GM12878 (cell line): ENCODE measurements at places on chromosomes 1 and 21. TPM values are rescaled to one million over a fixed set of nuclear protein-coding genes. Genes with fewer than 3 reads are reported as not detected.

The NCF2 gene
- polyA plus RNA-seq = 43.4 and 44.5 TPM in 2 replicates

The CNR2 gene
- polyA plus RNA-seq = 12.1 and 12.2 TPM in 2 replicates

DNA sequence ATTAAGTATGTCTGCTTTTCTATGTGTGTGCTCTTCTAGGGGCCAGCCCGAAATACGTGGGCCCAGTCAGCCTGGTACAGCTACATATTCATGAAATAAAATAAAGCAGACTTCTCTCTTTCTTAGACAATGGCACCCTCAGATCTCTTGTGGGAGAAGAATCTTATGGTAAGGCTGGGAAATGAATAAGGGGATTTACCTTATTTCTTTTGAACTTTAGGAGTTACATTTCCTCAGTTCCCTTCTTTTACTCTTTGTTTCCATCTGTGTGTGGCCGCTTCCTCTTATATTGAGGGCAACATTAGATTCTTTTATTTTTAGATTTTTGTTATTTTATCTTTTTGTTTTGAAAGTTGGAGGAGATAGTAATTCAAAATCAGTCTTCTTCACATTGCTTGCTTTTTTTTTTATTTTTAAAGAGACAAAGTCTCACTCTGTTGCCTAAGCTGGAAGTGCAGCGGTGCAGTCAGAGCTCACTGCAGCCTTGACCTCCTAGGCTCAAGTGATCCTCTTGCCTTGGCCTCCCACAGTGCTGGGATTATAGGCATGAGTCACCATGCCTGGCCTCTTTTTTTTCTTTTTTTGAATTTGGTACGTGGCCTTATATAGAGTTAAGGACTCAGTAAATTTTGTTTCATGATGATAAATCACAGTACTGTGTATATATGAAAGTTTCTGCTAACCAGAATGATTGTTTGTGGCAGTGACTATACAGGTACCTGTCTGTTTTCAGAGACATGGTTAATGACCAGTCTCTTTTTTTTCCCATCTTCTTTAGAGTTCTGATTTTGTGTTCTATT, 9.1 kb downstream of the LAMC1 start:
- peaks cover 31% of the 10 kb centered on the region for H3K4me1 ChIP-seq
- no peak overlapping the region for H3K27ac ChIP-seq
- H3K36me3 ChIP-seq = no peaks in the 10 kb centered on the region
- H3K4me3 ChIP-seq = no peak overlapping the region

DNA sequence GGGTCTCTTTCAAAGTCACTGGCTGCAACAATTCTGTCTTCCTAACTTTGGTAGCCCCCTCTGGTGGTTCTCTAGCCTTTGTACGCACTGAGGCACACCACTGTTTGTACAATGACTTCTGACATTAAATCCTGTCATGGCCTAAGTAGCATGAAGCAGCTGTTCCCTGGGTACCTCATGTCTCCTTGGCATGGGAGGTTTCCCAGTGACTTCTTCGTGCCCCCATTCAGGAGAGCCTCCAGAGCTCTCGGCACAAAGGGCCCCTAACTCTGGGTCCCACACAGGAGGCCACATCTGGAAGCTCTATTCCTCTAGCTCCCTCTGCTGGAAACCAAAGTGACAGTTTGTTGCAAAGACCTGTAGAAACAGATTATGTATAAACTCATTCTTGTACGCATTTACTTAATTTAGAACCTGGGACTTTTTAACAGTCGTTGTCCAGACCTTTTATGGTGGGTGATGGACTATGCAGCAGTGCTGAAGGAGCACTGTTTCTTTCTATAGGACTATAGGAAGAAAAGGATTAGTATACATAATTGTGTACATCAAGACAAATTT, 13.4 kb downstream of the SWT1 start:
- DNase-seq = peak; percentile 32
- H3K4me3 ChIP-seq = no peak overlapping the region
- H3K36me3 ChIP-seq = no peaks in the 10 kb centered on the region
- H3K4me1 ChIP-seq = no peaks in the 10 kb centered on the region; the same call in 1 of the 2 replicates

DNA sequence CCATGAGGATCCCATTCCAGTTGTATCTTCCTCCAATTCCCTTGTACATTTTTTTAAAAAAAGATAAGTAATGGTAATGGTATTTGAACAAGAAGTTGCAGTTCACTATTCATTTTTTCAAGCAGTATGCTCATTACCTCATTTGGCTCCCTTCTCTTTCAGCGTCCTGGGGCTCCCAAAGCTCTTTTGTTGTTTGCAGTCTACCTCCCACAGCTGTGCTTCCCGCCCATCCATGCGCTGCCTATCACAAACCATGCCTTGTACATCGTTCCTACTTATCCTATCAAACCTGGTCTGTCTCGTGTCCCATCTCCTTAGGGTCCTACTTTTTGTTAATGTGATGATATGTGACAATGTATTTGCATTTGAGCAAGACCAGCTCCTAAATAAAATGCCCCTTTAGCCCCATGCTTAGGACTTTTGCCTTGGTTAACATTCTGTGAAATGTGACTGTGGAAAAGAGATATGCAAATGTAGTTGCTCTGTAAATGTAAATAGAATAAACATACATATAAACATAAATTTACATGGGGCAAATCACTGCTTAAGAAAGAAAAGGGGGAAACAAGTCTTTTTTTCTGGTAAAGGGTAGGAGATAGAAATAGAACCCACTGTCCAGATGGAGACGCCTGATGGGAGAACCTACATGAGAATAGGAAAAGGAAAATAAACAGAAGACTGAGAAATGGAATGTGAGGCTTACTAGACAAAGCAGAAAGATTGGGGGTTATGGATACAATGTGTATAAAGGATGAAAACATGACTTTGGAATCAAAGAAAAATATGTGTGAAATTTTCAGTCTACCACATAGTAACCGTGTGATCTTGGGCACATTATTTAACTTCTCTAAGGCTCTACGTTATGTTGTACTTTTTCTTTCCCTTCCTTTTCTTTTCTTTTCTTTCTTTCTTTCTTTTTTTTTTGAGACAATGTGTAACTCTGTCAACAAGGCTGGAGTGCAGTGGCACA, 59.8 kb upstream of the PLXNA2 start:
- no peaks in the 10 kb centered on the region for H3K4me1 ChIP-seq
- no peak for DNase-seq
- H3K36me3 ChIP-seq = no peaks in the 10 kb centered on the region
- H3K27me3 ChIP-seq = no peaks in the 10 kb centered on the region; the same call in 1 of the 2 replicates
- H3K4me3 ChIP-seq = no peak overlapping the region

DNA sequence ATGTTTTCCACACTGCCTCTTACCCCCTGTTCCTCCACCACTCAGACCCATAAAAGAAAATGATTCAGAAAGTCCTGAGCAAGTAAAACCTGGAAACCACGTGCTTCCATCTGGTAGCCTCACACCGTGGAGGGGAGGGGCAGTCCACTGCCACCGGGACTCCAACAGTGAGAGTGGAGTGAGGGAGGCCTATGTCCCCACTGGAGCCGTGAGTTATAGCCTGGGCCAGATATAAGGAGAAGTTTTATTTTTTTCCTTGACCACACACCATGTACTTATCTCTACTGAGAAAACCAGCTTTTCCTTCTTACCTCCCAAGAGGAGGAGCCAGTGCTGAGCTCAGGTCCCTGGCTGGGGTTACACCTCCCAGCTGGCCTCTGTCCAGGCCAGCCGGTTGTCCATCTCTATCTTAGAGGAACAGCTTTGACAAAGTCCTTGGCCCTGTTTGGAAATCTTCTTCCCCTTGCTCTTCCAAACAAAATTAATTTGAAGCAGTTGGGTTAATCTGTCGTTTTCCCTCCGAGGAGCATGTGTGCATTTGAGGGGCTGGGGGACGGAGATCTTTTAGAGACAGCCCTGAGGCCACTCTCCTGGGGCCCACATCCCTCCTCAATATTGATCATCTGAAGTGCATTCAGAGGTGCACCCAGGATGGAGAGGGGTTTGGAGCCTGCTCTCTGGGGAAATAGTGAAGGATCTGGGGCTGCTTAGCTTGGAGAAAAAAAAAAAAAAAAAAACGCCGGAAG, 49.1 kb upstream of the SERBP1 start:
- DNase-seq = no peak
- H3K4me1 ChIP-seq = no peaks in the 10 kb centered on the region
- H3K27me3 ChIP-seq = no peaks in the 10 kb centered on the region; the same call in none of the 2 replicates
- H3K36me3 ChIP-seq = no peaks in the 10 kb centered on the region
- H3K27ac ChIP-seq = no peak overlapping the region

DNA sequence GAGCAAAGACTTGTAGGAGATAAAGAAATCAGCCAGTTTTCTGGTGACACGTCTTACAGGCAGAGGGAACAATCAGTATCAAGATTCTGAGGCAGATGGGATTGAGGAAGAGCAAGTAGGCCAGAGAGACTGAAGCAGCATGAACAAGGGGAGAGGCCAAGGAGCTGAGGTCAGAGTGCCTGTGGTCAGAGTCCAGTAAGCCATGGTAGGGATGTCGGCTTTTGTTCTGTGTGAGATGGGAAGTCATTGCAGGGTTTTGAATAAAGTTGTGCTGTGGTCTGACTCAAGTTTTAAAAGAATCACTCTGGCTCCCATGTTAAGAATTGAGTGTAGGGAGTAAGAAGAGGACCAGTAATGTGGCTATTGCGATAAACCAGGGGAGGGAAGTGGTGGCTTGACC, 85.9 kb upstream of the IVNS1ABP start:
- H3K27me3 ChIP-seq = no peaks in the 10 kb centered on the region
- no peak overlapping the region for H3K27ac ChIP-seq
- H3K36me3 ChIP-seq = no peaks in the 10 kb centered on the region
- no peak overlapping the region for H3K4me3 ChIP-seq
- DNase-seq = no peak
- H3K4me1 ChIP-seq = no peaks in the 10 kb centered on the region

The NAV1 gene
- polyA plus RNA-seq = 0.35 and 0.46 TPM in 2 replicates

GRCh38 chr21:45277101-45278045, 10.3 kb downstream of the POFUT2 start:
- H3K27ac ChIP-seq = no peak overlapping the region
- H3K36me3 ChIP-seq = peaks cover 6% of the 10 kb centered on the region; the same call in 1 of the 2 replicates
- H3K27me3 ChIP-seq = no peaks in the 10 kb centered on the region
- H3K4me1 ChIP-seq = no peaks in the 10 kb centered on the region

- no peaks in the 10 kb centered on the region for H3K27me3 ChIP-seq
- no peak for DNase-seq
- H3K4me1 ChIP-seq = no peaks in the 10 kb centered on the region
- no peaks in the 10 kb centered on the region for H3K36me3 ChIP-seq
- H3K27ac ChIP-seq = no peak overlapping the region
- H3K4me3 ChIP-seq = no peak overlapping the region
Observed at GRCh38 chr1:95863086-95863485, 629.1 kb downstream of the RWDD3 start.

- no peak for DNase-seq
- H3K27ac ChIP-seq = no peak overlapping the region
- no peaks in the 10 kb centered on the region for H3K36me3 ChIP-seq
- no peaks in the 10 kb centered on the region for H3K4me1 ChIP-seq
Observed at GRCh38 chr21:45318146-45318555, 30.5 kb upstream of the POFUT2 start.

The GPR157 gene
- 2.3 and 2.9 TPM in 2 replicates for polyA plus RNA-seq

GRCh38 chr1:244157731-244158438, 106.8 kb downstream of the ZBTB18 start:
- no peaks in the 10 kb centered on the region; the same call in none of the 2 replicates for H3K27me3 ChIP-seq
- H3K4me1 ChIP-seq = no peaks in the 10 kb centered on the region
- no peaks in the 10 kb centered on the region for H3K36me3 ChIP-seq
- H3K4me3 ChIP-seq = no peak overlapping the region

GRCh38 chr1:94621395-94621794, 79.8 kb upstream of the F3 start:
- no peaks in the 10 kb centered on the region; the same call in 1 of the 2 replicates for H3K27me3 ChIP-seq
- no peak for DNase-seq
- no peaks in the 10 kb centered on the region for H3K36me3 ChIP-seq
- no peak overlapping the region for H3K4me3 ChIP-seq
- no peak overlapping the region for H3K27ac ChIP-seq

The SPATC1L gene
- 13.4 and 13.8 TPM in 2 replicates for polyA plus RNA-seq

The SELP gene
- polyA plus RNA-seq = not detected in 2 replicates

GRCh38 chr1:200660719-200661118, 9.0 kb downstream of the DDX59 start:
- DNase-seq = no peak
- no peak overlapping the region for H3K4me3 ChIP-seq
- H3K4me1 ChIP-seq = peaks cover 3% of the 10 kb centered on the region; the same call in 1 of the 2 replicates
- H3K27ac ChIP-seq = no peak overlapping the region

- H3K4me1 ChIP-seq = no peaks in the 10 kb centered on the region
- H3K4me3 ChIP-seq = no peak overlapping the region
- H3K27me3 ChIP-seq = no peaks in the 10 kb centered on the region
- DNase-seq = no peak
Observed at GRCh38 chr1:229848752-229849677, 218.0 kb upstream of the GALNT2 start.

The MMEL1 gene
- not detected in 2 replicates for polyA plus RNA-seq

The DEPDC1 gene
- 32.3 and 34.9 TPM in 2 replicates for polyA plus RNA-seq

The B3GALT2 gene
- 0.06 and 0.25 TPM in 2 replicates for polyA plus RNA-seq

The SLC2A5 gene
- 18.7 and 19.9 TPM in 2 replicates for polyA plus RNA-seq

GRCh38 chr1:54710434-54710833, 5.2 kb upstream of the TTC4 start:
- no peaks in the 10 kb centered on the region for H3K27me3 ChIP-seq
- no peak overlapping the region for H3K4me3 ChIP-seq
- no peak for DNase-seq

GRCh38 chr1:204224655-204225054, 10.9 kb upstream of the GOLT1A start:
- no peaks in the 10 kb centered on the region for H3K4me1 ChIP-seq
- no peaks in the 10 kb centered on the region; the same call in none of the 2 replicates for H3K27me3 ChIP-seq
- no peak for DNase-seq
- H3K27ac ChIP-seq = no peak overlapping the region
- H3K4me3 ChIP-seq = no peak overlapping the region

DNA sequence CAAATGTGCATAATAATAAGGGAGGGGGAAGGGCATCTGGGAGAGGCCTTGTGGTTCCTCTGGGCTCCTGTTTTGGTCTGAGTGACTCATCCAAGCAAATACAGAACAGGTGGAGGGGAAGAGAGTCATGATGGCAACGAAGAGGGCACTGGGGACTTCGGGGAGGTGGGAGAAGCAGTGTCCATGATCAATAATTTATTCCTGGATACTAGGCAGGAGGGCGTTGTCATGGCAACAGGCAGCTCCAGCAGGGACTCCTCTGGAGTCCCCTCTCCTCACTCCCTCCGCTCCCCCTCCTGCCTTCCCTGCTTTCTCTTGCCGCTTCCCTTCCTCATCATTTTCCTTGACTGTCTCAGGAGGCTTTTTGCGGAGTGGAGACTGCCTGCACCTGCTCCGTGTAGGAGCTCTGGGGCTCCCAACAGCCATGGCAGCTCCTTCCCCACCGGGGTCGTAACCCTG, 12.3 kb upstream of the NFASC start:
- H3K4me1 ChIP-seq = no peaks in the 10 kb centered on the region
- no peak overlapping the region for H3K27ac ChIP-seq
- H3K36me3 ChIP-seq = no peaks in the 10 kb centered on the region
- H3K4me3 ChIP-seq = no peak overlapping the region
- H3K27me3 ChIP-seq = no peaks in the 10 kb centered on the region
- DNase-seq = no peak

- no peaks in the 10 kb centered on the region for H3K36me3 ChIP-seq
- H3K4me3 ChIP-seq = no peak overlapping the region
- no peaks in the 10 kb centered on the region for H3K27me3 ChIP-seq
- no peak overlapping the region for H3K27ac ChIP-seq
Observed at GRCh38 chr1:22886211-22886610, 86.5 kb downstream of the LACTBL1 start.

DNA sequence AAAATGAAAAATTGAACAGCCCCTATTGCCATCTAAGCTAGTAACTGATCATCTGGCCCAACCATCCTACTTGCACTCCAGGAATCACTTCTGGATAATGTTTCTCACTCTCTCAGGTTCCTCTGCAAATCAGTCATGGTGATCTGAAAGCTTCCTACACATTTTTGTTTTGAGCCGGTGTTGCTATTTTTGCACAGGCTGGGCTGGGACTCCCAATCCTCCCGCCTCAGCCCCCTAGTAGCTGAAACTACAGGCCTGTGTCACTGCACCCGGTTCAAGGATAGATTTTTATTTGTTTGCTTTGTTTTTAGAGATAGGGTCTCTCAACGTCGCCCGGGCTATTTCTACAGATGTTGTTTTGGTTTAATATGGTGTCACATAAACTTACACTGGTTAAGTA, 40.5 kb upstream of the HMCN1 start:
- H3K36me3 ChIP-seq = no peaks in the 10 kb centered on the region
- no peak for DNase-seq
- peak overlapping the region; percentile 31; the same call in 1 of the 2 replicates for H3K4me3 ChIP-seq
- H3K4me1 ChIP-seq = no peaks in the 10 kb centered on the region
